ENCODE measurements at places on chromosomes 7 and 10. TPM values are rescaled to one million over a fixed set of nuclear protein-coding genes. Genes with fewer than 3 reads are reported as not detected.

GRCh38 chr7:33964417-33965182, 59.3 kb downstream of the BMPER start:
- peaks cover 14% of the 10 kb centered on the region for H3K4me1 ChIP-seq
- peaks cover 6% of the 10 kb centered on the region for H3K36me3 ChIP-seq
- no peak overlapping the region for H3K27ac ChIP-seq
- no peak for DNase-seq
- H3K27me3 ChIP-seq, result no peaks in the 10 kb centered on the region

Gene IKZF1
- total RNA-seq, result not detected

Gene ZCWPW1
- total RNA-seq, result 2.4 TPM

Gene NDUFA5
- 58.2 TPM for total RNA-seq

DNA sequence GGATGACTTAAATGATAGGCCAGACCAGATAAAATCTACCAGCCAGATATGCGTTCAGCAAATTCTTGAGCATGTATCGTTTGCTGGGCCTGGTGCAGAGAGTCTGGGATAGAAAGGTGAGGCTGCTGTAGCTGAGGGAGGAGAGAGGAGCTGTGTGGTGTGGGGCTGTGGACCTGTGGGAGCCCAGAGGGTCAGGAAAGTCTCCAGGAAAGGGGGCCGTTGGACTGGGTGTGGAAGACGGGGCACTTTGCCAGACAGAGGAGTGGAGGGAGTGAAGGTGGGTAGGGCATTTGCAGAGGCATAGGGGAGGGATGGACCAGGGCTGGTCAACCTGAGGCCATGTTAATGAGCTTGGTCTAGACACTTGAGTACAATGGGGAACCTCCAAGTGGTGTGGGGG, 124.7 kb upstream of the UNC5B start:
- DNase-seq, result no peak
- no peak overlapping the region for H3K4me3 ChIP-seq
- H3K27me3 ChIP-seq, result peaks cover 41% of the 10 kb centered on the region
- no peaks in the 10 kb centered on the region for H3K4me1 ChIP-seq
- no peak overlapping the region for H3K27ac ChIP-seq
- no peaks in the 10 kb centered on the region for H3K36me3 ChIP-seq
